ENCODE measurements at places on chromosomes 16 and 17. TPM values are rescaled to one million over a fixed set of nuclear protein-coding genes. Genes with fewer than 3 reads are reported as not detected.

The BICDL2 gene
- total RNA-seq, result 14.3 TPM

The ADGRG3 gene
- total RNA-seq, result 0.15 TPM

The HOXB9 gene
- total RNA-seq, result not detected

The SCPEP1 gene
- total RNA-seq, result 48.8 TPM

The HSD3B7 gene
- 2.9 TPM for total RNA-seq

The USP43 gene
- 6.9 TPM for total RNA-seq

The CDH3 gene
- total RNA-seq, result 142 TPM

The GABARAP gene
- total RNA-seq, result 265 TPM

The HNF1B gene
- total RNA-seq, result 0.13 TPM

The IRX6 gene
- 0.55 TPM for total RNA-seq

The OTOA gene
- total RNA-seq, result 0.32 TPM

The NPIPA8 gene
- total RNA-seq, result 0.98 TPM

The ARHGAP27 gene
- total RNA-seq, result 13.1 TPM

The KCNJ12 gene
- 1.5 TPM for total RNA-seq

The SULT1A1 gene
- total RNA-seq, result 4.0 TPM

The TBC1D3L gene
- 8.1 TPM for total RNA-seq

The BRIP1 gene
- 19.2 TPM for total RNA-seq

The PRSS33 gene
- total RNA-seq, result not detected

The ITGAD gene
- total RNA-seq, result not detected

The TBC1D26 gene
- total RNA-seq, result 0.71 TPM

The SLC16A6 gene
- total RNA-seq, result 0.08 TPM

The GRAPL gene
- total RNA-seq, result not detected

The RNF43 gene
- total RNA-seq, result 2.4 TPM

The CCL3 gene
- total RNA-seq, result not detected

The PIK3R6 gene
- 0.23 TPM for total RNA-seq

The AOC3 gene
- total RNA-seq, result 2.1 TPM

The NPTX1 gene
- total RNA-seq, result 12.0 TPM

The PLCG2 gene
- total RNA-seq, result 5.6 TPM
